ENCODE measurements at places on chromosomes 2 and 18.

GRCh38 chr2:142725386-142725785 lies 152.1 kb upstream of the KYNU start:
- DNase-seq = no peak

DNA sequence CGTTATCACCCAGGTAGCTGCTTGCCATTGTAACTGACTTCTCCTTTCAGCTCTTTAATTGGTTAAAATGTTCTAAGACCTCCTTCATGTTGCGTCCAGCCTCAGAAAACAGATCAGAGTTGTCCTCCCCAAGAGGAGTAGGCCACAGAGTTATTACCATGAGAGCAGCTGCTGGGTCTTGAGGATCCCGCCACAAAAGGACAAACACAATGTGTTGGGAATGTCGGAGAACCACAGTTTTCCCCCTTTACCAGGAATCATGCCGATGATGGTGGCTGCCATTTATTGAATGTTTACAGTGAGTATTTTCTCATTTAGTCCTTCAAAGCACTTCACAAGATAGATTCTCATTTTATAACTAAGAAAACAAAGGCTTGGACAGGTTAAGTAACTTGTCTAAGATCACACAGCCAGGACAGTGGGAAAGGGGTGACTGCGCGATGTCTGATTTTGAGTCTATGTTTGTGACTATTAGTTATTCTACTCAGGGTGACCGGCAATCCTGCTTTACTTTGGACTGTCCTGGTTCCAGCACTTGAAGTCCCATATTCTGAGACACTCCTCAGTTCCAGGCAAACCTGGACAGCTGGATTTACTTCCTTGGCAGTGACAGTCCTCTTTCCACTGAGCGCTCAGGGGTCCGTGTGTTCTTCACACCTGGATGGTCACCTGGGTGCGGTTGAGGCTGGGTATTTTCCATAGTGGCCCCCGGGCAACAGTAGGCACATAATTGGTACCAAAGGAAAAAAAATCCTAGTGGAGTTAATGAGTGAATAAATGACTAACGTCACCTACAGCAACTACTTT lies 93.6 kb downstream of the LIPG start:
- no peak for DNase-seq

GRCh38 chr18:48404716-48405507 lies 4.3 kb downstream of the ZBTB7C start:
- peak; percentile 71 for DNase-seq

- DNase-seq = no peak
These were observed 240.7 kb upstream of the SIX3 start for GRCh38 chr2:44700824-44701223.

DNA sequence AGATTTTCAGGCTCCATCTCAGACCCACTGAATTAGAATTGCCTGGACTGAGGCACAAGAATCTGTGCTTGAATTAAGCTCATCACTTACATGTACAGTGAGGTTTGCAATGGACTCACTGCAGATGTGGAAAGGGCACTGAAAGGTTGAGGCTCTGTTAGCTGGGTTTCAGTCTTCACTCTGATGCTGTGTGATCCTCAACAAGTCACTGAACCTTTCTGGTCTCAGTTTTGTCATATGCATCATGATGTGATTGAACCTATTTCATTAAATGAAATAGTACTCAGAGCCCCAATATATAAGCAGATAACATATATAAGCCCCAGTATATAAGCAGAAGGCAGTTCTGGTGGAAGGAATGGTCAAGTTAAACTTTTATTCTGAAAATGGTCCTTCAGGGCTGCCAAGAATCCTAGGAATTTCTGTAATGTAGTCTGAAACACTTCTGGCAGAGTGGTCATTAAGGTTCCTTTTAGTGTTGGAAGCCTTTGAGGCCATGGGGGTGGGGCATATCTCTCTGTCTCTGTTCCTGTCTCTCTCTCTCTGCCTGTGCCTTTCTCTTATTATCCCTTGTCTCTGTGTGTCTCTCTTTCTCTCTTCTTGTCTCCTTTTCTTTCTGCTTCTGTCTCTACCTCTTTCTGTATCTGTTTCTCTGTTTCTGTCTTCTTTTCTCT lies 110.4 kb downstream of the ADCYAP1 start:
- peak; percentile 8 for DNase-seq

DNA sequence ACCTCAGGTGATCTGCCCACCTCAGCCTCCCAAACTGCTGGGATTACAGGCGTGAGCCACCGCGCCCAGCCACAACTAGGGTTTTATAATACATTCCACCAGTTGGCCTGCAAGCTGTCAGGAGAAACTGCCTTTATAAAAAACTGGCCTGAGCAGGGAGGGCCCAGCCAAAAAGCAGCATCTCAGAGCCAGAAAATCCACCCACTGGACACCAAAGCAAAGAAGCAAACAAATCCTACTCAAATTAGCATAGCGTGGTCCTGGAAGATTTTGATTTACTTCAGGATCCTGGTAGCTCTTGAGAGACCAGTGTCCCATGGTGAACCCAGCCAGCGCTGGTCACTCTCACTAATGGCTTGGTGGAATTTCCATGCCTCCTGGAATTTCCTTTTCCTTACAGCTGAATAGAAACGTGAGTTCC lies 60.0 kb upstream of the PXDN start:
- no peak for DNase-seq

DNA sequence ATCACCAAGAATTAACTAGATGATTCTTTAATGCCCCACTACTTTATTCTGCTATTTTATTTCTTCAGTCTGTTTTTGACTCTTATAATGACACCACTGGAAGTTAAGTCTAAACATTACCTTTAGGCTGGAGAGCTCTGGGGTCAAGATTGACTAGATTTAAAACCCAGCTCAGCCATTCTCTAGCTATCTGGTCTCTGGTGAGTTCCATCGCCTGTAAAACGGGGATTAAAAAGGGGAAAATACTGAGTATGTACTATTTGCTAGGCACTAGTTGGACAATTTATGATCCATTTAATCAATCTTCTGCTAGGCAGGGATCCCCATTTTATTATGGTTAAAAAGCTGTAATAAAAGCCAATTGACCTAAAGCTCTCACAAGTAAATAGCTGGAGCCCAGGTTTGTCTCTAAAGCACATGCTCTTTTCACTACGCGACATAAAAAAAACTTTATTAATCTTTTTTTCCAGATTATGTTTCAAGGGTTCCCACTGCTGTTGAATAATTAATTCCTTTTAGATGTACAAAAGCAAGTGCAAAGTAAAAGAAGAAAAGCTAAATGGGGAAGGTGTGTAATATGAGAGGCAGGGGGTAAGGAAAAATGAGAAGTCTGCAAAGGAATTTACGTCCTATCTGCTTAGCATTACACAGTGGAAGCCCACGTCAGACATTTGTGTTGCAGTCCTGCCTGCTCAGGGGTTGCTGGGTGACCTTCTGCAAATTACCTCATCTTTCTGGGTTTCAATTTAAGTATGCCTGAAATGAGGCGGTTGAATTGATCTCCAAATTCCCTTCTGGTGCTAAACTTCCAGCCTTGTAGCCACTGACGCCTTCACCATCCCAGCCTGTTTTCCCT lies 918 bp upstream of the NABP1 start:
- DNase-seq = peak; percentile 58

GRCh38 chr2:241574911-241575623 lies 16.5 kb downstream of the BOK start:
- DNase-seq = no peak

DNA sequence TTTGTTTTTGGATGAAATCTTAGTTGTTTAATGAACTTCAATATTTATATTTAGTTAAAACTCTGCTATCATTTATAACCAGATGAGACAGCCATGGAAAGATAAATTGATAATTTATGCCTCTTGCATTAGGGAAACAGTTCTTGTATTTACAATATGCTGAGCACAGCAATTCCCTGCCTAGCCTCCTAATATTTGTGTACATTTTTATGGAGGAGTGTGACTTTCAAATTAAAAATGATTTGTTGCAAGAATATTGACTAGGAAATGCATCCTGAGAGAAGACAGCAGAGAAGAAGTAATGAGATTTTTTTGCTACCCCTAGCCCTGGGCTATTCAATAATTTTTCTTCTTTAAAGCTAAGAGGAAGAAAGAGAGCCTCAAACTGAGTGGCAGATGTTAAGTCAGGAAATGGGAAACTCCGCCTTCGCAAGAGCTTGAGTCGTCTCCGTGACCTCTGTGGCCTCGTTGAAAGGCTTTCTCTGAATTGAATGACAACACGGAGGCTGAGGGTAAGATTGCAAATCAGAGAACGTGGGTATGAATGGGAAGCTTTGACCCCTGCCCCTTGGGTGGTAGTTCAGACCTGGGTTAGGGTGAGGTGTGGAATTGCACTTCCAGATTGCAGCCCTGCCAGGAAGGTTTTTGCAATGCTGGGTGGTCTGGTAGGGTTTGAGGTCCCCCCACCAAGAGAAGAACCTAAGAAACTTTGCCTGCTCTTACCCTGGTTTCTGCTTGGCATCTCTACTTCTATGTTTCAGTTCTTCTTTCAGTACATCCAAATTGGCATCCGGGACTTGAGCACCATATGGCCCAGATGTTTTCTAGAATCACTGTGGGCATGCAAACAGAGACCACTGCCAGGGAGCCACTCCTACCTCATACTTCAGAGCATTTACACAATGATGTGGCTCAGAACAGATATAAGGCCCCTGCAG lies 210.3 kb upstream of the RBMS1 start:
- DNase-seq = no peak

DNA sequence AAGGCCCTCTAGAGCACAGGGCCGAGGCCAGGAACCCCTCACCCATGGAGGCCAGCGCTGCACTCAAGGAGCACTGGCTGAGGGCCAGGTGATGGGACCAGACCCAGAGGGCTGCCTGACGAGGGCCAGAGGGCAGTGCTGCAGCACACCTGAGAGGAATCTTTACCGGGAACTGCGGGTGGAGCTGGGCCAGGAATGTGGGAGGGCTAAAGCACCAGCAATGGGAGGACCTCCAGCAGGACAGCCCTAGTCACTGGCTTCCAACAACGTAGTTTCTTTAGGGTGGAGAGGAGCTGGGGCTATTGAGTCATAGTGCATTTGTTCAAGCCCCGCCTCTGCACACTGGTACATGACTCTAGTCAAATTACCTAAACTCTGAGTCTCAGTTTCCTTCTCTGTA lies 143.4 kb downstream of the TMEM17 start:
- no peak for DNase-seq

DNA sequence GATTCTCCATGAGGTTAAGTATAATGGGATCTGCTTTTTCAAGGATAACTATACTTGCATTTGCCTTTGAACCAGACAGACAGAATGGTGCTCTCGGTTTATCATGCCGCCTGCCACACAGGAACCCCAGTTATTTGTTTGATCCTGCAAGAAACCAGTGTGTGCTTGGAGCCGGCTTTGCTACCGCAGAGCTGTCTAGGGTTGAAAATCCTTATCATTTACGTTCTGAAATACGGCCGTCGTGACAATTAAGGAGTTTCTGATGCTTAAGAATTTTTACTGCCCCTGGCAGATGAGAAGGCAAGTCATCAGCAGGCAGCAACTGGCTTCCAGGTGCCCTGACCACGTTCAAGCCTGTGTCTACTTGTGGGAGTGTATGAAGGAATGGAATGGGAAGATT lies 112.0 kb downstream of the GBX2 start:
- no peak for DNase-seq

- DNase-seq = no peak
These were observed 164.9 kb upstream of the HAAO start for GRCh38 chr2:42957109-42957860.

Measured in AG08396 (cell line).